ENCODE measurements at places on chromosomes 5 and 9.

DNA sequence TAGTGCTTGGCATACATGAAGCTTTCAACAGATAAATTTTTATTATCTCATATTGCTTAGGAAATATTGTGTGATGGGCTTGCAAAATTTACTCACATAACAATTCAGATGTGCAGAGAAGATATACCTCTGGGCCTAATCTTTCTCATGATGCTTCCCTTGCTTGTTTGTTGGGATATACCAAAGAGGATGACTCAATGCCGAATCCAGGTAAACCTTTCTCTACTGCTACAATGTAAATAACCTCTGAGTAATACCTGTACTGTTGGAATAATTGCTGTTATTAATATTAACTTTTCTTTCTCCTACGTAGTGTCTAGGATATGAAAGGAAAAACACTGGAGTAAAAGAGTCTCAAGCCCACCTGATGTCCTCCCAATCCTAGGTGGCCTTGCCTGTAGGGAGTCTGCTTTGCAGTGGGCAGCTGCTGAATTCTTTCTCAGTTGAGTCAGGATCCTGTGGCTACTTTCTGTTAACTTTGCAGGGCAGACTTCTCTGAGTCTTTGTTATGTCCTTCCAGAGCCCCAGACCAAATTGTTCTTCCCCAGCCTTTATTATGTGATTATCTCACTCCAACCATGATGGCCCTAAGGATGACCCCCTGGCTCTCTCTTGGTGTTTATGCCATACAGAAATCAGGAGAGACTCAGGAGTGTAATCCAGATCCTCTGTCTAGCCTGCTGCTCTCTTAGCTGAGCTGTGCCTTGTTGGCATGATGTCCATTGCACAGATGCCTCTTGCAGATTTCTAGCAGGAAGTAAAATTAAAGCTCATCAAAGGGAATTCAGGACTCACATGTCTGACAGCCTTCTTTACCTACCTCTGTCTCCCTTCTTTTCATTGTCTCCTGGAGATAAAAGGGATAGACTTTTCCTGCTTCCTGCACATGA, 208.1 kb downstream of the SNX18 start:
- DNase-seq: no peak

- DNase-seq: no peak
Observed at GRCh38 chr5:65916636-65917035, 9.7 kb upstream of the ERBIN start.

DNA sequence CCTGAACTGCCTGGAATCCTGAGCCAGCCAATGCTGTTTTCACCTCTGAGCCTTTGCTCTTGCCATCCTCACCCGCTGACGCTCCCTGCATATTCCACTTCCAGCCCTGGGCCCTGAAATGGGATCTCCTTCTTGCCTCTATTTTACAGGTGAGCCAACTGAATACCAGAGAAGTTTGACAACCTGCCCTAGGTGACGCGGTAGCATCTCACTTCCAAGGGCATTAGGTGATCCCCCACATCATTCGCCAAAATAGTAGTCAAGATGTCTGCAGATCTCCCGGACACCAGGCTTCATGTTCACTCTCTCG, 43.5 kb downstream of the FOXI1 start:
- DNase-seq: no peak

DNA sequence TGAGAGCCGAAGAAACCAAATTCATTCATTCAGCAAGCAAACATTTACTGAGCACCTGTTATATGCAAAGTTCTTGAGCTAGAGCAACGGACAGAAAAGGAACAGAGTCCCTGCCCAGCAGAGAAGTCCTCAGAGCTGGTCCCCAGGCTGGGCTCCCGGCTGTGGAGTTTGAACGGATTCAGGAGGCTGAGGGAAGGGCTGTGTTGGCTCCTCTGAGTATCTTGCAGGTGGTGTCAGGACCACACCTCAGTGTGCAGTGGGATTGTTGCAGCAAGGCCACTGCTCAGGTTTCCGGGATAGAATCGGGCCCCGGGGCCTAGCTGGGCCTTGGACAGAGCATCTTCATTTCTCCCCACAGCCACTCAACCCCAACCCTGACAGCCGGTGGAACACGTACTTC, 5.1 kb downstream of the TBC1D13 start:
- no peak for DNase-seq

GRCh38 chr5:180487556-180487955, 6.6 kb upstream of the CNOT6 start:
- no peak for DNase-seq

DNA sequence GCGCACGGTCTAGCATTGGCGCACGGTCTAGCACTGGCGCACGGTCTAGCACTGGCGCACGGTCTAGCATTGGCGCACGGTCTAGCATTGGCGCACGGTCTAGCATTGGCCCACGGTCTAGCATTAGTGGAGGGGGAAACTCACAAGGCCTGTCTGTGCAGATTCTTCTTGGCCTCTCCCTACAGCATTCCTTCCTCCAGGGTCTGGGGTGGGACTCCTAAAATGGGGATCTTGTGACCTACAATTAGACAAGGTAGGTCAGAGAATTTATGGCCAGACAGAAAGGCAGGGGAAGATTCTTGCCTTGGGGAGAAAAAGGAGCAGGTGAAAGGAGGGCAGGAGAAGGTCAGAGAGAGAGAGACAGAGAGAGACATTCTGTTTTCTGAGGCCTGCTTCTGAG, 5.4 kb upstream of the GBGT1 start:
- no peak for DNase-seq

- DNase-seq: no peak
Observed at GRCh38 chr5:58759745-58760144, 176.9 kb downstream of the RAB3C start.

DNA sequence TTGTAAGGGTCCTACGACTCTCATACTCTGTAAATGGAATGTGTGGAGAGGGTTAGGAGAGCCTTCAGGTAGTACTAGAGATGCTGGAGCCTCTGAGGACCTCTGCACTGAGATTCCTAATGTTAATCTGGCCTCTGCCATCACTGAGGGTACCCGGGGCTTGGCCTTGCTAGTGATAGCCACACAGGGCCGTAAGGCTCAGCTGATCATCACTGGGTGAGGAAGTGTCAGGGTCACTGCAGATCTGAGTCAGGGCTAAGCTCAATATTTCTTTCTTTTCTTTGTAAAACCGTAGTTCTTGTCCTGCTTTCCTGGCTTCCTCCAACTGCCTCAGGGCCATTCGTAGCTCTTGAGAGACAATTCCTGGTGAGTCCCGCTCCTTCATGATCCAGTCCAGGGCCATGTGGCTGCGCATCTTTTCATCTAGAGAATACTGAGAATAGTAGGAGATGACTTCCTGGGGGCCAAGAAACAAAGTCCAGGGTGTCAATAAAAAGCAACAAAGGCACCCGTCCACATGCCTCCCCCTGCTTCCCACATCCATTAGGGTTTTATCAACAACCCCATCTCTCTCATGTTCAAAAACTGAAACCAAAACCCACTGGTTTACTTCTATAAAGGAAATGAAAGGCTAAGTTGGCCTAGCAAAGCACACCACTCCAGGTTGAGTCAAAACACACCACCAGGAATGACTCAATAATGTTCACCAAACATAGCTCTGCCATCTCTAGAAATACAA, 47.7 kb downstream of the LIX1 start:
- DNase-seq: peak; percentile 35

DNA sequence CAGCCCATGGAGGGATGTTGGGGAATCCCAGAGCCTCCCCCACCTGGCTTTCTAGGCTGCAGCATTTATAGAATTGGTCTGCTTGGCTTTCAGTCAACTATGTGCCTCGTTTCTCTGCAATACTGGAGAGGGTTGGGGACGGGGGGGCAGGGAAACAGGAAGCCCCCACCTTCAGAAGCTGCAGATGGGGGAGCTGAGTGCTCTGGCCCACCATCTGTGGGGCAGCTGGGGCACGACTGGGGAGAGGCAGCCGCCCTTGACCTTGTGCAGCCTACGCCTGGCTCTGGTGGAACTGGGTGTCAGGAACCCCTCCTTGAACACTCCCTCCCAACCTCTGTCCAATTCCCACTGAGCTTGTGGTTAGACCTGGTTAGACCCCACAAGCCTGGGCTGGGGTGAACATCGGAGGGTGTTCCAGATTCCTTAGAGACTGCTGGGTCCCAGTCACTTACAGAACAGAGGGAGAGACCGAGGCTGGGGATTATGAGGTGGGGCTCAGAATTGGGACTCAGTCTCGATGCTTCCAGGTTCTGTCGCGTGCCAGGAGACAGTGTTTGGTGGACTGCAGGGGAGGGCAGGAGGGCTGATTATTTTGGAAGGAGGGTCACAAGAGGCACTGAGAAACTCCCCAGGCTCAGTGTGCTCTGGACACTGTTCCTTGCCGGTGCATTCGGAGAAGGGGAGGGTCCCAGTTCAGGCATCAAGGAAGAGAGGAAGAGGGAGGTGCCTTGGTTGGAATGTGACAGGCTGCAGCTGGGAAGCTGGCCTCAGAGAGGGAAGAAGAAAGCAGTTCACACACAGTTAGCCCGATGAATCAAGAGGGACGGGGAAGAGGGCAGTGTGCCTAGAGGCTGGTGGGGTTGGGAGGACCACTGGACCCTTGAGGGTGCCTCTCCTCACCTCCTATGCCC, 25.6 kb downstream of the COL27A1 start:
- no peak for DNase-seq

DNA sequence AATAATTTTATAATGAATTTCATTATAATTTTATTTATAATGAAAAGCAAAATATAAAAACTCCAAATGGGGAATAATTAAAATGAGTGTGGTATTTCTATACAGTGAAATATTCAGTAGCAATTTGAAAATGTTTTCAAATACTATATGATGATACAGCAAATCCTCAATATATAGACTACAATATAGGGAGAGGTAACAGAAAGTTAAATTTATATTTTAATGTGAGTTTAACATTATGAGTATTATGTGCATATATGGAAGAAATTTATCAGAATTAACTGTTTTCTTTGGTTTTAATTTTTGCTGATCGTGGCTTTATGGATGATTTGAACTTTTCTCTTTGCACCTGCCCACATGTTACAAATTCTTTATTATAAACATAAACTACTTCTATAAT, 500.9 kb upstream of the ARRDC3 start:
- no peak for DNase-seq

- no peak for DNase-seq
Observed at GRCh38 chr9:134373953-134374300, 47.7 kb downstream of the RXRA start.

GRCh38 chr9:122015170-122015821, 77.8 kb downstream of the TTLL11 start:
- no peak for DNase-seq

DNA sequence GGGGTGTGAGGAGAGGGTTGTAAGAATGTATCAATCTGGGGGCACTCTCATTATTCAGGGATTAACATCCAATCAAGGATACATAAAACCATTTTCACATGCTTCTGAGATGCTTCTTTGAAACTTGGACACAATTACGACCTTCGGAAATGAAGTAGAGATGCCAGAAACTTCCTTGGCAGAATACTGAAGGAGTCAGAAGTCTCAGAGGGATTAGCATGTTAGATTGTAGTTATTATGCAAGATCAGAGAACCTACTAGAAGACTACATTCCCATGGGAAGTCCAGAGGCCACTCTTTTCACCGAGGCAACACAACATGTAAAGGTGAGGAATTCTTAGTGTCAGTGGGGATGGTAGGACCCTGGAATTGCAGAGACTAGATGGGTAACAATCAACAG, 5.1 kb upstream of the SLC22A4 start:
- no peak for DNase-seq

- DNase-seq: no peak
Observed at GRCh38 chr5:83721953-83722901, 1.6 kb upstream of the HAPLN1 start.

- no peak for DNase-seq
Observed at GRCh38 chr5:80629281-80629680, 25.2 kb upstream of the MSH3 start.

GRCh38 chr5:134477462-134478245, 47.8 kb upstream of the JADE2 start:
- no peak for DNase-seq

DNA sequence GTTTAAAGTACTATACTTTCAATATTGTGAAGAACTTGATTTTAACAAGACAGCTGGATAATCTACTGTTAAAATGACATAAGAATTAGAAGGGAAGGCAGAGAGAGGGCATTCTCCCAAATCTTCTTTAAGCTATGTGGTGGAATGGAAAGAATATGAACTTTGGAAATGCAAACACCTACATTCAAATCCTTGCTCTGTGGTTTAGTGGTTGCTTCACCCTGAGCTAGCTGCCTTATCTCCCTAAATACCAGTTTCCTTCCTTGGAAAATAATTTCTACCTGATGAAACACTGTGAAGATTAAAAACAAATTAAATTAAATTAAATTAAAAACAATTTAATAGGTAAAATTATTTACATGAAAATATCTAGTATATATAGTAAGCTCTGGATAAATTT, 98.5 kb downstream of the GPR21 start:
- DNase-seq: no peak

GRCh38 chr9:135374591-135374990, 105.0 kb upstream of the PPP1R26 start:
- DNase-seq: no peak

DNA sequence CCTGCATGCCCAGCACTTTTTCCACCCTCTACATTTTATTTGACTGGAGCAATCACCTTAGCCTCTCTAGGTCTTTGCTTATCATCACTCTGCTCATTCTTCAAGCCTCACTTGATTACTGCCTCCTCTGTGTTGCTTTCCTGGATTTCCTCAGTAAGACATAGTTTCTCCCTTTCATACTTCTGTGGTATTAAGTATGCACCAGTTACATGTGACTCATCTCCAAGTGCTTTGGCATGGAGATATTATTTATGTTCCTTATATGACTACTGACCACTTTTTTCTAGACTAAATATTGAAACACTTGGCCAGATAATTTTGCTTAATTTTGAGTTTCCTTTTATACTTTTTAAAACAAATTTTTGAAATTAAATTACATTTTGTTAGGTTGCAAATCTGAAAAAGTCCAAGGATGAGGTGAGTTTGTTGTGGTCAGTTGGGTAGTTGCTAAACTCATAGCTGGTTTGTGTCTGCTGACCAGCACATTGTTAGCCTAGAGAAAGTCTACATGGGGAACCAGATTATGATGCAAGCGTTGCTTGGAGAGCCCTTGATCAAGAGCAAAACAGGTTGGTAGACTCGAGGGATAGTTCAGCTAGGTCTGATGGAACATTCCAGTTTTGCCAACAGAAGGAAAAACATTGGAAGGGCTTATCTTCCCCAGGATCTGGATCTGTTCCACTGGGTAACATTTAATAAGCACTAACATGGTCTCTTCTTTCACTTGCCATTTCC, 140.2 kb downstream of the TMC1 start:
- no peak for DNase-seq

- no peak for DNase-seq
Observed at GRCh38 chr9:90343366-90343765, 299.3 kb downstream of the DIRAS2 start.

DNA sequence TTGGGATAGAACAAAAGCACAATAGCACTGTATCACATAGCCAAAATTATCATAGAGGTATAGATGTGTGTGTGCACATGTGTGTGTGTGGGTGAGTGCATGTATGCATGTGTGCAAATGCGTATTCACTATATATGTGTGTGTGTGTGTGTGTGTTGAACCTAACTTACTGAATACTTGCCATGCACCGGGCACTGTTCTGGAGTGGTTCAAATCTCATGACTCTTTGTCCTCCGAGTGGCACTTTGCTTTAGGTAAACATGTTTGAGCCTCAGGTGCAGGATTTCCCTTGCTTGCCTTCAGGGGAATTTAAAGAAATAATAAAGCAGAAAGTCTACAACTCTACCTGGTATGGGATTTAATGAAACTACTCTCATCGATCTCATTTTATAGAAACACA, 183.5 kb upstream of the GDNF start:
- no peak for DNase-seq

Measured in stimulated activated CD4-positive, alpha-beta T cell treated with anti-CD3 and anti-CD28 coated beads, Interleukin-4, amount 100 ng/mL, for 24 hours (primary cell).